ENCODE measurements at places on chromosomes 3 and 15.

DNA sequence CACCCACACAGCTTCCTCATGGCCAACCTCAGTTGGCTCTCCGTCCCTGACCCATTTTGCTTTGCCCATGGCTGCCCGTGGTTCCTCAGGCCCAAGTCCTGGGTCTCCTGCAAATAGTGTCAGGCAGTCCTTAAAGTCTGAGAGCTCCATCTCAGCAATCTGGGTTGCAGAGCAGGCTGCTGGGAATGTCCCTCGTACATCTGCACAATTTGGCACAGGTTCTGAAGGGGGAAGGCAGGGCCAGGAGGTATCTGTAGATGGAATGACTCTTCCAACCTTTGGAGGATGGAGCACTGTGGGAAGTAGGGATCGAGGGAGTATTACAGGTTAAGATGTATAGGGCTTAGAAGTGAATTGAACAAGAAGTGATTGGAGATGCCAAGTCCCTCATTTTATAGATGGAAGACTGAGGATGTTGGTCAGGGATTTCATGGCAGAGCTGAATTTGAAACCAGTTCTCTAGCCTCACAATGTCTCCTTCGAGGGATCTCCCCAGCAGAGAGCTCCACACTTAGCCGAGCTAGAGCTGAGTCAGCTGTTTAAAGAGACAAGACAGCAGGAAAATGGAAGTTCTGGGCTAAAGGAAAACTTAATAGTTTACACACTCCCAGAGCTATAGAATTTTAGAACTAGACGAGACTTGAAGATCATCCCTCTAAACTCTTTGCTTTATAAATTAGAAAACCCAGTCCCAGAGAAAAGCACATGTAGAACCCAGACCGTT lies 9.2 kb downstream of the CKMT1A start:
- no peak for DNase-seq

- DNase-seq: no peak
Observed at GRCh38 chr3:29853841-29854397, 573.0 kb downstream of the RBMS3 start.

DNA sequence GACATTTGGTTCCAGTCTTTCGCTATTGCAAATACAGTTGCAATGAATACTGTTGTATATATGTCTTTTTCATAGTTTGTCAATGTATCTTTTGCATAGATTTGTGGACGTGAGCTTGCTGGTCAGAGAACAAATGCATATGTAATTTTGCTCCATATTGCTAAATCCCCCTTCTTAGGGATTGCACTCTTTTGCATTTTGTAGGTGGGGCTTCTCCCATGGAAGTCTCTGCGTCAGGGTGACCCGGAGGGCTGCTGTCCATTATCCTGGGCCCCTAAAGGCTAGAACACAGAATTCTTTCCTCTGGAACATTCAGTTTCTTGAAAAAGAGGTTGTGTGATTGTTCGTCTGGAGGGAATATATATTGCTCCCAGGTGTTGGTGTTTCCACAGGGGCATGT lies 25.2 kb upstream of the KLHL25 start:
- DNase-seq: no peak

DNA sequence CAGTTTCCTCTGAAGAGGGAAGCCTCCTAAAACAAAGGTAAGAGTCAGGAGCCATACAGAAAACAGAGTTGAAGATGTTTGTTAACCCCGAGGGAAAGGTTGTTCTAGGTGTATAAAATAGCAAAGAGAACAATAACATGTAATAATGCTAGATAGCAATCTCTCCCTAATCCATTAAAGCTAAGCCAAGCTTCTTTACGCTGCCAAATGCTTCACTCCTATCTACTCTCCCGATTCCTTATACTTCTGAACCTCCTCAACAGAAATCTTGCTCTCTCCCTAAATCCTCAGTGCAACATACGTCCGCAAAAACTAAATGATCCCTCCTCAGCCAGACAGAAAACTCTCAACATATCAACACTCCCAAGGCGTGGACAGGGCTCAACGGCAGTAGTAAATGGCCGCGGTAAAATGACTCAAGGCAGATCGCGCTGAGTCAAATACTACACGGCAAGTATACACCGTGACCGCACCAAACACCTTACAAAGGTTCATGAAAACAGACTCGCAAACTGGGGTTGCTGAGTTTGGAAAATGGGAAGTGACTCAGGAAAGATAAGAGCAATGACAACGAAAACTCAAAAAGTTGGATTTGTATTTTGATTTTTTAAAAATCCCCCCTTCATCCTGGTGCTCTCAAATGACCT lies 682 bp downstream of the CLDND1 start:
- DNase-seq: peak; percentile 31

- no peak for DNase-seq
Observed at GRCh38 chr3:138947495-138948121, 591 bp downstream of the FOXL2NB start.

DNA sequence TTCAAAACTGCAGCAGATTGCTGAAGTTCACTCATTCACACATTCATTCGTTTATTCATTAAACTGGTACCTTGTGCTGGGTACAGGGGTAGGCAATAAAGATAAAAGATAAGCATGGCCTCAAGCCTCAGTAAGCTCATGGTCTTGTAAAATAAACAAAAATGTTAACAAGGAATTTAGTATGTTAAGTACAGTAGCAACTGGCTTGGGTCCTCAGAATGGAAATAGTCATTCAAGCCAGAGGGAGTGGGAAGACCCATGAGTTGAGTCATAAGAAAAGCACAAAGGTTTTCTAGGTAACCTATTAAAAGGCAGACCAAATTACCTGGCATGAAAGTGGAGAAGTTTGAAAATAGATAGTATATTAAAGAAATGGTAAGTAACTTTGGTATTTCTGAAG lies 163.3 kb downstream of the CDIN1 start:
- no peak for DNase-seq

- DNase-seq: no peak
Observed at GRCh38 chr15:100997442-100997841, 78.3 kb downstream of the LRRK1 start.

DNA sequence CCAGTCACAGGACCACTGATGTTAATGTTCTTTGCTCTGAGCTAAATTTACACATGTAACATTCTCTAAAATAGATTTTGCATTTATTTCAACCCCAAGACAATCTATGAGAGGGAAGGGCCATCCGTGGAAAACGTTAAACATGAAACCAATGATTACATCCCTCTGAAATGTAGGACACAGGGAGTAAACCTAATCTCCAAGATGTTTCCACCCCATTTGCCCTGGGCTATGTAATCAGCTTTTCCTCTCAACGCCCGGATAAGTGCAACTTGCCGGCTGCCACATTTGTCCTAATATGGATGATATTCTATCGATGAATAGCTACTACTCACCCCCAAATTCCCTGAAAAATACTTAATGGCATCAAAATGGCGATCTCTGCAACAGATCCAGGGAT lies 6.4 kb upstream of the FMN1 start:
- DNase-seq: no peak

DNA sequence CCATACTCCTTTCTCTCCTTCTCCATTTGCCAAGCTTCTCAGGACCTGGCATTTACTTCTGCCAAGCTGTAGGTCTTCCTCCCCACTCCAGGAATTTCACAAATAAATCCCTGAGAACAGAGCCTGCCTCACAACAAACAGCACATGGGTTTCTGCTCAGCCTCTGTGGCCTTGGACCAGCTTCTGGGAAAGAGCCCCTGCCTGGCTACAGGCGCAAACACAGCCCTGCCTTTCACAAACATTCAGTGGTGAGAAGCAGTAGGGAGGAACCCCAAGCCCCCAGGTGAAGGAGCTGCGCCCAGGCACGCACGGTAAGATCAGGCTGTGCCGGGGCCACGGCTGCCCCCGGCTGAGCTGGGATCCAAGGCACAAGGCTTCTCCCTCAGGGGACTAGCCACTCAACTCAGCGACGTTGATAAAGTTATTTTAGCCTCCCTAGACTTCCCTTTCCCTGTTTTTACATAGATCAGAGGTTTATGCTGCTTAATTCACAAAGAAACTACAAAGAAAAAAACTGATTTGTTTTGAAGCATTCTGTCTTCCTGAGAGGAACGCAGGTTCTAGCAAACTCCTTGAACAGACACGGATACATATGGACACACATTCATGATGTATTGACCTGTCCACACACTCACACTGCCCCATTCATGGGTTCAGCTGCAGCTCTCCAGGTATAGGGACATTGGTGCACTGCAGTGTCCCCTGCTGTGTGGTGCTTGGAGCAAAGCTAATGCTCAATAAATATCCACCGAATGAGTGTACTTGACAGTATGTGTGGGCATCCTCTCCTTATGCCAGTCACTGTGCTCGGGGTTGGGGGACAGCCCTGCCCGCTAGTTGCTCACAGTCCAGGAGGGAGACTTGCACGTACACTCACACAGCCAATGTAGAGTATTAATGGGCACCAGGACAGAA lies 25.4 kb downstream of the HES1 start:
- DNase-seq: no peak

GRCh38 chr3:184584464-184584891 lies 22.9 kb downstream of the EPHB3 start:
- no peak for DNase-seq

DNA sequence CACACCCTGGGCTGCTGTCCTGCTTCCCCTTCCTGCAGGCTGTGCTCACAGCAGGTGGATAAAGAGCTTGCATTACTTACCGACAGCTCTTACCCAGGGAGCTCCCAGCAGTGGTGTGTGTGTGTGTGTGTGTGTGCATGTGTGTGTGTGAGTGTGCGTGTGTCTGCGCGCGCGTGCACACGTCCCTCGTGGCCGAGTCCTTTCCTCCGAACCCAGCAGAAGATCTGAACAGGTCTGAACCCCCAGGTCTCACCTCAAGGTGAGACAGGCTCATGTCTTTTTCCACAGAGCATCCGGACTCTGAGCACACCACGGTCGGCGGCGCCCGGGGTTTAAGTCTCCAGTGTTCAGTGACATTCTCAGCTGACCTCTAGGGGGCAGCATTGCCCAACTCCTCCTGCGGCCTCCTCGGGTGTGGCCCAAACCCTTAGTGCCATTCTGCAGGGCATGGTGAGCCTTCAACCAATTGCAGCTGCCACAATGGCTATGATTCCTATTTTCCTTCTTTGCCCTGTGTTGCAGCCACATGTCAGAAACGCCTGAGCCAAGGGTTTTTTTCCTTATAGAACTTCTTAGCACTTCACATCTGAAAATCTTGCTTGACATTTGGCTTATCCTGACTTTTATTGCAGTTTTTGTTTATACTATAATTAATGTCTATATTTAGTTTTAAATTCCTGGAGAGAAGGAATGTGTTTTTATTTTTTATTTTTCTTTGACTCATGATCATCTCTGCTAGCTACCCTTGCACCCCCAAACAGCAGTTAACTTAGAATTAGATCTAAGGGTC lies 64.1 kb upstream of the KLHL25 start:
- peak; percentile 57 for DNase-seq

Measured in activated T-helper 1 cell treated with Interleukin-2 at 50 U/mL for 16 hours (primary cell).